ENCODE measurements at places on chromosomes 6 and 20.

DNA sequence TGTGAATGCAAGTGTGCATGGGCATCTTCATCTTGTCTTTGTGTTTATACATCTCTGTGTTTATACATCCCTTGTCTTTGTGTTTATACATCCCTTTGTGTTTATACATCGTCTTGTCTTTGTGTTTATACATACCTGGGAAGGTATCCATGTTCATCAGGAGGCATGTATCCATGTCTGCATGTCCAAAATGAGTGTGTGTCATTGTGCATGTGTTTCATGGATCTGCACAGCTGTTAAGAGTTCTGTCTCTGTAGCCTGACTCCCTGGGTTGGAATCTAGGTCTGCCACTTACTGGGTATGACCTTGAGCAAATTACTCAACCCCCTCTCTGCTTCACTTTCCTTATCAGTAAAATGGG is 50.1 kb upstream of the SIRPA start:
- no peak for DNase-seq

DNA sequence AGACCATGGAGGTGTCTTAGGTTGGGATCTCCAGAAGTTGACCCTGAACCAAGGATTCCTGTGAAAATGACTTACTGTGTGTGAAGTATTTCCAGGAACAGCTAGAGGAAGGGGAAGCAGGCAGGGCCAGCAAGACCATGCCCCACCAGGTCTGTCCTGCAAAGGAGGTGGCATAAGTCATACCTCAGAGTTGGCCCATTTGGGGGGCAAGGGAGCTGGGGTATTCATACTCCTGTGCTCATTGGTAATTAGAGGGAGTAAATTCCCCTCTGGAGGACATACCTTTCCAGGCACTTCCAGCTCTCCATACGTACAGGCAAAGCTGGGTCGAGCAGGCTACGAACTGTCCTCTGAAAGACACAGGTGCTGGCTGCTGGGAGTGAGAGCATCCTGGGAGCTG is 72.4 kb downstream of the STK35 start:
- no peak for DNase-seq

DNA sequence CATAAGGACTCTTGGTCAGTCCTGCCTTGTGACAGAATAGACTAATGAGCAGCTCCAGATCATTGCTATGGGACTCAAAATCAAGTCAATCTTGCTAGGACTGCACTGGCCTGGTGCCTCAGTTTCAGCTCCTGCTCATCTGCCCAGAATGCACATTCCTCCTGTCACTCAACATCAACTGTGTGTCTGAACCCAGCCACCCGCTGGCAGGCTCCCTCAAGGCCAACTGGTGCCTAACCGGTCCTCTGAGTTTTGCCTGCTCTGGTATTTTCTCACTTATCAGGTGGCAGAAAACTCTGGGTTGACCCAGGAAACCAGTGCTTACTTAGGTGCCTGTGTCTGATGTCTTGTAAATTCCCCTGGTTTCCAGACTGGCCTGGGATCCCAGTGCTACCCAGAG is 297.7 kb downstream of the DHX35 start:
- no peak for DNase-seq

GRCh38 chr20:56431471-56431870 is 19.4 kb downstream of the CASS4 start:
- no peak for DNase-seq

GRCh38 chr6:165726290-165726875 is 63.3 kb upstream of the PDE10A start:
- DNase-seq, result no peak

DNA sequence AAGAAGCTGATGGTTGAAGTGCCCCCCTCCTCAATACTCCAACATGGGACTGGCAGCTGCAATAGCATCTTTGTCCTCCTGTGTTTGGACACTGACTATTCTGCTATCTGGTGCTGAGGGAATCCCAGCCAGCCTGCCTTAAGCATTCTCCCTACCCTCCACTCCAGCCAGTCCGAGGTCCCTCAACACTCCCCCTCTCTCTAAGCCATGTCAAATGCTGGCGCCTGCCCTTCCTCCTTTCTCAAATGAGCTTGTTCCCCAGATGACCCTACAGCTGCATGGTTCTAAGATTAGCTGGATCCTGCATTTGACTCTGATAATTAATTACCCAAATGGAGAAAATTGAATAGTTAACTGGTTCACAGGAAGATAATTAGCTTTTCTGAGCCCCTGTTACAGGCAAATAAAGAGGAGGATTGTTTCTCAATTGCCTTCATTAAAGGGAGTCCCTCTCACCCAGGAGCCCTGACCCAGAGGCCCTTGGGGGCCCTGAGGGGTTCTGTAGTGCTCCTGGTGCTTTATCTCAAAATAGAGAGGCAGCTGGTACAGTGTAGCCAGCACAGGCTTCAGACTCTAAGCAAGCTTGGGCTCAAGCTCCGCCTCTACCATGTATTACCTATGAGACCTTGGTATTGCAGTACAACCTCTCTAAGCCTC is 37.9 kb upstream of the CHD6 start:
- DNase-seq, result no peak

- DNase-seq, result no peak
These were observed 26.1 kb downstream of the ZNF311 start for GRCh38 chr6:28978959-28979561.

All from caudate nucleus (tissue), 63 donors.